ENCODE measurements at places on chromosomes 1 and 21. TPM values are rescaled to one million over a fixed set of nuclear protein-coding genes. Genes with fewer than 3 reads are reported as not detected.

THEM5 gene
- not detected for total RNA-seq

TNNT2 gene
- under 0.01 TPM for total RNA-seq

SLC45A3 gene
- 2.1 TPM for total RNA-seq

RAB25 gene
- not detected for total RNA-seq

HOOK1 gene
- under 0.01 TPM for total RNA-seq

RBP7 gene
- total RNA-seq = not detected

ESPN gene
- not detected for total RNA-seq

BGLAP gene
- 0.14 TPM for total RNA-seq

CYP4A11 gene
- not detected for total RNA-seq

SPRR4 gene
- not detected for total RNA-seq

Data from smooth muscle cell of bladder (primary cell).